ENCODE measurements at places on chromosomes 6 and 20. TPM values are rescaled to one million over a fixed set of nuclear protein-coding genes. Genes with fewer than 3 reads are reported as not detected.

- H3K27me3 ChIP-seq = no peaks in the 10 kb centered on the region
- DNase-seq = no peak
- no peaks in the 10 kb centered on the region for H3K36me3 ChIP-seq
- no peaks in the 10 kb centered on the region for H3K4me1 ChIP-seq
- H3K27ac ChIP-seq = no peak overlapping the region
Measured at GRCh38 chr6:138609801-138610430, 110.6 kb upstream of the NHSL1 start.

DNA sequence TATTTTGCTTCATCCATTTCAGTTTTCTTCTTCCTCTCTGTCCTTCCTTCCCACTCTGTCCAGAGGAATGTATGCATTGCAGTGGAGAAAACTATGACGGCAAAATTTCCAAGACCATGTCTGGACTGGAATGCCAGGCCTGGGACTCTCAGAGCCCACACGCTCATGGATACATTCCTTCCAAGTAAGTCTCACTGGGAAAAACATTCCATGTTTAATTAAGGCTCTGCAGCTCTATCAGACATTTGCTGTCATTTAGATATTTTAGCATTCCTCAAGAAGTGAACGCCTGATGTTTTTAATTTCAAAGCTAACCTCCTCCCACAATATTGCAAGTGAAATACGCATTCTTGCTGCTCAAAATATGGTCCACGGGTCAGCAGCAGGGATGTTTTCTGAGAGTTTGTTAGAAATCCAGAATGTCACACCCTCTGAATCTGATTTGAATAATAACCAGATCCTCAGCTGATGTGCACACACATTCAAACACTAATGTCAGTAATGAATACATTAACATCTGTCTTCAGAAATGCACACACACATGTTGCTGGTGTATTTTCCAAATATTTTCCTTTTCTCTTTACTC, 12.8 kb downstream of the PLG start:
- no peak overlapping the region for H3K4me3 ChIP-seq
- no peaks in the 10 kb centered on the region for H3K27me3 ChIP-seq
- no peaks in the 10 kb centered on the region for H3K4me1 ChIP-seq
- no peak for DNase-seq
- no peaks in the 10 kb centered on the region for H3K36me3 ChIP-seq

- H3K27ac ChIP-seq = peak within 1 kb of the TSS; percentile 70
- DNase-seq = no peak
Measured at GRCh38 chr6:31776989-31777666, at the start of gene VWA7. VWA7 (minus strand) TSS chr6:31777328; CDS start chr6:31776779, 549 bp downstream.

- H3K4me3 ChIP-seq = no peak overlapping the region
- no peaks in the 10 kb centered on the region for H3K27me3 ChIP-seq
- no peak overlapping the region for H3K27ac ChIP-seq
- no peaks in the 10 kb centered on the region for H3K36me3 ChIP-seq
- H3K4me1 ChIP-seq = peaks cover under 1% of the 10 kb centered on the region
Measured at GRCh38 chr20:19205981-19206396, 6.5 kb upstream of the SLC24A3 start.

GRCh38 chr20:51833326-51833725, 31.0 kb upstream of the SALL4 start:
- DNase-seq = no peak
- H3K4me3 ChIP-seq = no peak overlapping the region
- no peaks in the 10 kb centered on the region for H3K4me1 ChIP-seq
- no peak overlapping the region for H3K27ac ChIP-seq
- no peaks in the 10 kb centered on the region for H3K36me3 ChIP-seq

GRCh38 chr20:33575282-33575681, 85.4 kb downstream of the CBFA2T2 start:
- no peaks in the 10 kb centered on the region for H3K36me3 ChIP-seq
- no peak overlapping the region for H3K27ac ChIP-seq
- H3K4me1 ChIP-seq = no peaks in the 10 kb centered on the region
- H3K27me3 ChIP-seq = no peaks in the 10 kb centered on the region

GRCh38 chr6:113122060-113122459, 735.1 kb upstream of the MARCKS start:
- H3K4me3 ChIP-seq = no peak overlapping the region
- no peaks in the 10 kb centered on the region for H3K36me3 ChIP-seq
- no peaks in the 10 kb centered on the region for H3K4me1 ChIP-seq
- DNase-seq = no peak
- no peak overlapping the region for H3K27ac ChIP-seq

DNA sequence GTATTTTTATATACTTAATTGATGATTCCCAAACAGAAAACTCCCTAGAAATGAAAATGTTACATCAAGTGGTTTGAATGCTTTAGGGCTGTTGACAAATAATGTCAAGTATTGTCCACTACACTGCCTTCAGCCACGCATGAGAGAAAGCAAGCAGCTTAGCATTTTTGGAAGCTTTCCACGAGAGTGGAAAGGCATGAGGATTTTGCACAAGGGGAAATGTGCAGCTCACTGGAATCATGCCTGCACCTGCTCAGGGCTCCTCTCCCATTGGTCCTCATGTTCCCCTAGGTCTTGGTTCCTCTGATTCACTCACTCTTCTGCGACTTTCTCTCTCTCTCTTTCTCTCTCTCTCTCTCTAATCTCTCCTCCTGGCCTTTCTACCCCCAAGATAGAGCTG, 439.5 kb upstream of the CDH4 start:
- H3K27me3 ChIP-seq = no peaks in the 10 kb centered on the region
- no peaks in the 10 kb centered on the region for H3K36me3 ChIP-seq
- no peaks in the 10 kb centered on the region for H3K4me1 ChIP-seq
- H3K27ac ChIP-seq = no peak overlapping the region

MAS1 gene
- not detected for total RNA-seq

TP53TG5 gene
- not detected for total RNA-seq

UNC5CL gene
- 0.96 TPM for total RNA-seq

NKAPL gene
- 5.1 TPM for total RNA-seq

Data from right atrium auricular region (tissue), 2 donors.